Mesenchymal stem cell (in vitro differentiated cells and primary cell): ENCODE measurements at places on chromosomes 2 and 18.

DNA sequence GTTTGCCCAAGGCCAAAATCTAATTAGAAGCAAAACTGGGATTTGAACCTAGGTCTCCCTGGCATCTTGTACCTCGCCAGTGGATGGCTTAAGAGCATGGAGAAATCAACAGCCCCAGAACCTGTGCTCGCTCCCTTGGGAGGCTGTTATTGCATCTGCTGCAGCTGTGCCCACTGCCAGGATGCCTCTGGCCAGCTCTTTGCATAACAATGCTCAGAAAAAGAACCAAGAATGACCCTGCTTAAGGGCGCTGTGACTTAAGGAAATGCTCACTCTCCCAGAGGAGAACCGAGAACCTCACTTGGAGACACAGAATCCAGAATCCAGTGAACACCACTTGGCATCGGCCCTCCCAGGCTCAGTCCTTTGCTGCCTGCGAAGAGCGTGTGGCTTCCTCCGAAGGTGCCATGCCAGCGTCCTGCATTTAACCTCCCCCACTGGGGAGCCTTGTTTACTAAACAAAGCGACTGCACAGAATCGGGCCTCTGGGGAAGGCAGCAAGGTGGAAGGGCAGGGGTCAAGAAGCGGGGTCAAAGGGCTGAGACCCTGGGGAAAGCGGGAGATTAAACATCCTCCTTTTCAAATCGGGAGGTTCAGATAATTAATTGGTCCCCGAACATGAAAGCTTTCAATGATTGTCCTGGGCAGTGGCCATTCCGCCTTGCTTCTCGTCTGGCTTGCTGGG, 71.0 kb upstream of the BOD1L2 start:
- no peak for DNase-seq

GRCh38 chr2:120715353-120715752, 20.3 kb upstream of the GLI2 start:
- no peak for DNase-seq

GRCh38 chr2:162480067-162480466, 136.1 kb downstream of the GCA start:
- DNase-seq: peak; percentile 37

DNA sequence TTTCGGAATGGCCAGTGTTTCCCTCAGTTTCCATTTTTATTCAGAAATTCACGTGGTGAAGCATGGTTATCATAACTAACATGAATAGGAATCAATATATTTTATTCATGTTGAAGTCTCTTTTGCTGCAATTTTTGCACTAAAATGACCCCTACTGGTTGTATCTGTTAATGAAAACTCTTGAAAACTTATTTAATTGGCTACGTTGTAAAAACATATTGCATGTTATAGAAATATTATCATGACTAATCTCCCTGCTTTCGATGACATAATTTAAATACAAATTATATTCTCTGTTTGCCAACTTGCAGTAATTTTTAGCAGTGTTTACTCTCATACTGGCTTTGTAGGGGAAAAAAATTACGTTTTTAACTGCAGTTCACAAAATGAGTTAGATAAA, 3.5 kb downstream of the CRIM1 start:
- no peak for DNase-seq

- no peak for DNase-seq
Observed at GRCh38 chr18:55319459-55320193, 268.4 kb downstream of the TCF4 start.

DNA sequence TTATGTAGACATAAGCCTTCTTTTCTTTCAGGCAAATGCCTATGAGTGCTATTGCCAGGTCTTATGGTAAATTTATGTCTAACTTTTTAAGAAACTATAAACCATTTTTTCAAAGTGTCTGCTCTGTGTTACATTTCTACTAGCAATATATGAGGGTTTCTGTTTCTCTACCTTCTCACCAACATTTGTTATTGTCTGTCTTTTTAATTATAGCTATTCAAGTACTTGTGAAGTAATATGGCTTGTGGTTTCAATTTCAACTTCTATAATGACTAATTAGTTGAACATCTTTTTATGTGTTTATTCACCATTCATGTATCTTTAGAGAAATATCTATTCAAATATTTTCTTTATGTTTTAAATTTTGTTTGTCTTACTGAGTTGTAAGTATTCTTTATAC, 213.1 kb upstream of the MC4R start:
- DNase-seq: no peak

GRCh38 chr2:26786207-26787028, 562 bp downstream of the CENPA start:
- DNase-seq: peak; percentile 20

- DNase-seq: no peak
Observed at GRCh38 chr18:49843778-49844625, 30.7 kb upstream of the ACAA2 start.

DNA sequence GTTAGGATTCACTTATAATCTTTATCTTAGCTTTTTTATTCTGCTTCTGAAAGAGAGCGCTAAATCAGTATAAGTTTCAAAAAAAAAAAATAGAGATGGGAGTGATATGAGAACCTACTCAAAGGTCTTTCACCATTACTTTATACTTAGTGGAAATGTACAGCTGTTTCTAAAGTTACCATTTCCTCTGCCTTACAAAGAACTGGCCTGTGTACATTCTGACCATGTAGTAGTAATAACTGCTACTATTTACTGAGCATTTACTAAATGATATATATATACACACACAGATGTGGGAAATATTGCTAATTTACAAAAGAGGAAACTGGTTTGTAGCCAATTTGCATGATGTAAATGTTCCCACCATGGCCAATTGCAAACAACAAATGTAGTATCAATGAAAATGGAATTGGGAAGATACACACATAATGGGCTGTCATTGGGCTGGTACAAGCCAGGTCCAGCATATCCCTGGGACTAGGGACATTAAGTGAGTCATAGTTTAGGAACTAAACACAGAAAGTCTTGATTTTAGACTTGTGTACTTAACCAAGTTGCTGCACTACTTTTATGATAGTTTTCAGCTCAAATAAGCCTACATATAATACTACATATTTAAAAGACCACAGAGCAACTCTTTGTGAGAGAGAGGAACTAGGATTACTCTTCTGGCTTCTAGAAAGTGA, 67.1 kb downstream of the DYNC1I2 start:
- peak; percentile 48 for DNase-seq
